Stimulated activated CD4-positive, alpha-beta T cell treated with anti-CD3 and anti-CD28 coated beads, Interleukin-1b, Interleukin-23, amount 100 ng/mL, for 1 hour (primary cell): ENCODE measurements at places on chromosomes 12 and 14.
A peak's percentile ranks its signal among the peaks of the same experiment; 100 is the strongest.

- no peak for DNase-seq
Measured at GRCh38 chr12:83016218-83016835, 329.6 kb downstream of the TMTC2 start.

- peak; percentile 17 for DNase-seq
Measured at GRCh38 chr14:103057372-103058163, at the start of gene CDC42BPB. CDC42BPB (minus strand) TSS chr14:103057549; CDS start chr14:103057173, 376 bp downstream.

GRCh38 chr12:63849641-63850040, 5.1 kb downstream of the SRGAP1 start:
- DNase-seq: no peak

- no peak for DNase-seq
Measured at GRCh38 chr12:102880783-102881182, 36.3 kb downstream of the PAH start.

- no peak for DNase-seq
Measured at GRCh38 chr14:95998656-95999055, 40.5 kb upstream of the C14orf132 start.

DNA sequence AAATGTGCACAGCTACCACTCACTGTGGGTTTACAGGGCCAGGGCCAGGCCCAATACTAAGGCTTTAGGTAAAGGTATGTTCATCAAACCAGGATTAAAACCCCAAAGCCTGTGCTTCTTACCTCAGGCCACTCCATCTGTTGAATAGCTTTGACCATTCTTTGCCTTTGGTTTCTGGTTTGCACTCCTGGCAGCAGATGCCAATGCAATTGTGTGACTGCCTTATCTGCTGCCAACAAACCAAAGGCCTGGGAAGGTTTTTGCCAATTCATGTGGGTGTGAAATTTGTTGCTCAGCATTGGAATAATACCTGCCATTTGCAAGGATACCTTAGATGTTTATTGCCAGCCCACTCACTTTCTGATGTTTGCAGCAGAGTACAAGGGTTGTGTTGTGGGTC, 221.6 kb downstream of the C12orf75 start:
- no peak for DNase-seq

GRCh38 chr12:14952299-14952921, 9.0 kb downstream of the ARHGDIB start:
- DNase-seq: no peak

- DNase-seq: no peak
Measured at GRCh38 chr12:75635606-75636444, 124.4 kb upstream of the KRR1 start.

GRCh38 chr14:59507063-59507751, 22.9 kb downstream of the JKAMP start:
- no peak for DNase-seq

DNA sequence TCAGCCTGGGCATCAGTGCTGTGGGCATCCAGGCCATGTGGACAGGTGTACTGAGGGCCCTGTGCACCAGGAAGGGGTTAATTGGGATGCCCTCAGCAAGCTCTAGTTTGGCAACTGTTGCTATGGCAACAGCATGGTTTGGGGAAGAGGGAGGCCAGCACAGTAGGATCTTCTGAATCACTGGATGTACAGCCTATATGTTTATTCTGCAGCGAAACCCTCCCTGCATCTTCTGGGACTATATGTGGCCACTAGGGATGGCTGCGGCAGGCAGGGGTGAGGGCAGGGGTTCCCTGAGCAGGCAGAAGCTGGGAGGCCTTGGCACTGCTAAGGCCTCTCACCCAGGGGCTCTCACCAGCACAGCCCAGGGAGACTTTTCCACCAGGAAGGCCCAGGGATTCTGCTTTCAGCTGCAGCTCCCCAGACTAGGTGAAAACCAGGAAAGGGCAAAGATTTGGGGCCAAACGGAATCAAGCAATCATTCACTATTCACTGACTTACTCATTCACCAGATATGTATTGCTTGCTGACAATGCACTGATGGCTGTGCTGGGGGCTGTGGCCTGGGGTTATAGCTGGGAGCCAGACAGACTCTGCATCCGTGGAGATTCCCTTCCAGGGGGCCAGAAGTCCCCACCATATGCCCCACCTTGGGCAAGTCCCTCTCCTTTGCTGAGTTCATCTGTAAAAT, 42.8 kb downstream of the IRF2BPL start:
- DNase-seq: no peak

GRCh38 chr14:104865081-104865630, at the start of gene CEP170B:
CEP170B (plus strand) TSS chr14:104865268; CDS start chr14:104868451, 3,183 bp downstream.
- DNase-seq: peak; percentile 26

DNA sequence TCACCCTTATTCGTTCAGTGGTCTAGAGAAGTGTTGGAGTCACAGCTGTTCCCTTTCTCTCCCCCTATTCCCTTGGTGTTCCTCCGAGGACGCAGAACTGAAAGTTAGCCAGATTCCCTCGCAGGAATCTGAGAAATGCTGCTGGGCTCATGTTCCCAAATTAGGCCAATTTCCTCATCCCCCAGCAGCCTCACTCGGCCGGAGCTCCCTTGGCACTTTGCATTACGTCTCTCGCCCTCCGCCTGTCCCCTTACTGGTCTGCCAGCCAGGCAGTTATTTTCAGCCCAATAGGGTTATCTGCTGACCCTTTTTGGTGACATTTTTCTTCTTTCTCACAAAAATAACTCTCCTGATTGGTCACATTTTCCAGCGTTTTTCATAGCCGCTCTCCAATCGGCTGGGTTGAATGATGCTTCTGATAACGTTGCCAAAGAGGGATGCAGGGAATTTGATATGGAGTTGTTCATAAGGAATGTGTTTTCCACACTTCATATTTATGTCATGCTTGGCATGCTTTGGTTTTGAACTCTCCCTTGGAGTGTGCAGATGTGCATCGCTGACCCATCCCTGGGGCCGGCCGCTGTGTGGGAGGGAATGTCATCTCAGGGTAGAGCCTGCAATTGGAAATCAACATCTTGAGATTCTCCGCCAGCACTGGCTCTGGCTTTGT, 9.9 kb downstream of the IFT43 start:
- no peak for DNase-seq

GRCh38 chr14:75824318-75824717, 157.5 kb downstream of the TGFB3 start:
- no peak for DNase-seq

DNA sequence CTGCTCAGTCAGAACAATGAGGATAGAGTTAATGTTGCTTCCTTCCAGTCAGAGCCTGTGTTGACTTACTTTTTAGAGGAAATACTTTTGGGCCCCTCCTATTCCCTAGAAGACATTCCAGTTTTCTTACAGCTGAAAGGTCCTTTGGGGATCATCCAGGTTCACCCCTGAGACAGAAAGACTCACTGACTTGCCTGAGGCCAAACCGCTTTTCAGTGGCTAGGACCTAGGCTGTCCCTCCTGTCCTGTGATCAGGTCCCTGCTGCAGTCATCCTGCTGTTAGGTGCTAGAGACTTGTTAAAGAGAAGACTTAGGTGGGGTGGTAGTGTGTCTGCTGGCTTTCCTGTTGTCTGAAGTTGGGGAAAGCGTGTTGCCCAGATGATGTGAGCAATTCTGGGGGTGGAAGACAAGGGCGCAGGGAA, 39.6 kb downstream of the SUSD6 start:
- DNase-seq: no peak

- peak; percentile 10 for DNase-seq
Measured at GRCh38 chr12:24948420-24948756, 513 bp downstream of the BCAT1 start.

GRCh38 chr14:39175445-39176262, 600 bp downstream of the PNN start:
- DNase-seq: no peak

- DNase-seq: peak; percentile 35
Measured at GRCh38 chr12:52585946-52586345, 12.3 kb upstream of the KRT74 start.

GRCh38 chr14:41280745-41281144, 325.9 kb upstream of the LRFN5 start:
- DNase-seq: no peak

DNA sequence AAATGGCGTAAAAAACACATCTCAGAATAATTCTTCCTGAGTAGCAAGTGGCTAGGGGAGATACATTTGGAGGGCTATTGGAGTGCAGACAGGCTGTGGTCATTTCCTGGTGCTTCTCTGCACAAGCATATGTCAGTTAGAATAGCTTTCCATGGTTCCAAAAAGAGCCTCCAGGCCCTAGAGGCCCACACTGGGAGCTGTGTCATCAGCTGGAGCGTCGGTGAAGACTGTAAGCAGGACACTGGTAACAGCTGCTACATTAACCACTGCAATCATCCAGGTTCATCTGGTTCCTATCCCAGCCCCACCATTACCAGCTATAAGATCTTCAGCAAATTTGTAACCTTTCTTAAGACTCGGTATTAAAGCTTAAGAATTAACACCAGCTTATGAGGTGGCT, 31.7 kb upstream of the APPL2 start:
- no peak for DNase-seq

- no peak for DNase-seq
Measured at GRCh38 chr14:54639611-54640010, 72.7 kb downstream of the SAMD4A start.

GRCh38 chr12:46811185-46811584, 14.6 kb downstream of the SLC38A4 start:
- DNase-seq: no peak

DNA sequence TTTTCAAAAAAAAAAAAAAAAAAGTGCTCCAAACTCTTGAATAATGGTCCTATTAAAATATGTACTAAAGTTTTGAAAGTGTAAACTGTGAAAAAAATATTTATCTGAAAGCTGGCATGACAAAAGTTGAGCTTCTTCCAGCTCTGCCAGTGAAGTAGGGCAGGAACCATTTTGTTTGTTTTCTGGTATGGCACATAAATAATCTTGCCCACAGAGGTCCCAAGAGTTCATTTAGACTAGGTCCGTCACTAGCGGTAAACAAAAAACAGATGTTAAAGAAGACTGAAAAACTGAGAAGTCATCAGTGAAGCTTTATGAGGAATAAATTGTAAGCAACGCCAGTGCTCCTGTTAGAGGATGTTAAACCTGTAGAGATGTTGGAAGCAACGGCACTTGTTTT, 7.0 kb downstream of the ERP27 start:
- DNase-seq: no peak

- no peak for DNase-seq
Measured at GRCh38 chr12:27305673-27306456, 26.8 kb upstream of the BMAL2 start.

DNA sequence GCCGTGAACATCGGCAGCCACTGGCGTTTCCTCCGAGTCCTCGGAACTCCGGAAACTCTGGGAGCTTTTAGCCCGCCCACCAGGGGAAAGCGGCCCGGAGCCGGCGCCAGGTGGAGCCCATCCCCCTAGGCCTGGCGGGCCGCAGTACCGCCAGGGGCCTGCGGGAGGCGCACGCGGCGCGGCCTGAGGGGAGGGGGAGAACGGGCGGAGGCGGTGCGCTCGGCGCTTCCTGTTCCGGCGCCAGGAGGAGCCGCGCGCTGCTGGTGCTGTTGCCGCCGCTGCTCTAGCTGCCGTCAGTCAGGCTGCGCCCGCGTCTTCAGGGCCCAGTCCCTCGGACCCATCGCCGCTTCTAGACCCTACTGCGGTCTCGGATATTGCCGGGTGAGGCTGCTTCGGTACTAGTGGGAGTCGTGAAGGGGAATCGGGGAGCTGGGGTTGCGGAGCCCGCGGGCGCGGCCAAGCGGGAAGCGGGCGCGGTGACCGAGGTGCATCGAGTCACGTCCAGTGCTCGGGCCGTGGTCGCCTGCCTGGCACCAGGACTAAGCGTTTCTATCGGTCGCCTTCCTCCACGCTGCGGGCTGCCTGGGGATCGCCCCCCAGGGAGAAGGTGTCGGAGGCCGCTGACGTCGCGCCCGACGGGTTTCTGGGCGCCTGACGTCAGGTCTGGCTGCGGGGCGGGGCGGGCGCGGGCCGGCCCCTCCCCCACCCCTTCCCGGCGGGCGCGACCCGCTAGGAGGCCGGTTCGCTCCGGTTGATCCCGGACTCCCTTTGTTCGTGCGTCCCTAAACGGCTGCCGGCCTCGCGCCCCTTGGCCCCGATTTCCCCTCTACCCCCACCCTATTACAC, at the start of gene MAPK1IP1L:
Gene MAPK1IP1L (plus strand): TSS at position 225 of the 846 bp plus-strand sequence. CDS start 10,037 bp downstream, outside the sequence.
- DNase-seq: peak; percentile 79

DNA sequence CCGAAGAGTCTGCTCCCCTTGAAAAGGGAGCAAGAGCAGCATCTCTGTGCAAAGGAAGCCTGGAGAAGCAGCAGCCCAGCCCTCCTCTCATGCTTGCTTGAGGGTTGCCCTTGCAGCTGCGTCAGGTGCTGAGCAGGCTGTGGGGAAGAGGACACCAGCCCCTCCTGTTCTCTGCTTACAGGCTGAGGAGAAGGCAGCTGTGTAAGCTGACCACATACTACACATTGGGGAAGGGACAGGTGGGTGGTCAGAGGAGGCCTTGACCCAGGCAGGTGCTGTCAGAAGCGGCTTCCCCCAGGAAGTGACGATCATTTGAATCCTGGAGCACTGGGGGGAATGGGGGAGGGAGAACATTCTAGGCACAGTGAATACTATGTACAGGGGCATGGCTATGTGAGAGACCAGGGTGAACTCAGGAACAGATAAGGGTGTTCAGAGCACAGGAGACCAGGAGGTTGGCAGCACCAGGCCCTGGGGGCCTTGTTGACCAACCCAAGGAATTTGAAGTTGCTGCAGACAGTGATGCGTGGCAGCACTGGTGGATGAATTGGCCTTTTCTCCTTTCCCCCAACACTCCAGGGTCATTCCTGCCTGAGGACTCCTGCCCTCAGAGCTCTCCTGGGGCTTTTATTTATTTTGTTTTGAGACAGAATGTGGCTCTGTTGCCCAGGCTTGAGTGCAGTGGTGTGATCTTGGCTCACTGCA, 2.7 kb upstream of the KLC1 start:
- DNase-seq: no peak

DNA sequence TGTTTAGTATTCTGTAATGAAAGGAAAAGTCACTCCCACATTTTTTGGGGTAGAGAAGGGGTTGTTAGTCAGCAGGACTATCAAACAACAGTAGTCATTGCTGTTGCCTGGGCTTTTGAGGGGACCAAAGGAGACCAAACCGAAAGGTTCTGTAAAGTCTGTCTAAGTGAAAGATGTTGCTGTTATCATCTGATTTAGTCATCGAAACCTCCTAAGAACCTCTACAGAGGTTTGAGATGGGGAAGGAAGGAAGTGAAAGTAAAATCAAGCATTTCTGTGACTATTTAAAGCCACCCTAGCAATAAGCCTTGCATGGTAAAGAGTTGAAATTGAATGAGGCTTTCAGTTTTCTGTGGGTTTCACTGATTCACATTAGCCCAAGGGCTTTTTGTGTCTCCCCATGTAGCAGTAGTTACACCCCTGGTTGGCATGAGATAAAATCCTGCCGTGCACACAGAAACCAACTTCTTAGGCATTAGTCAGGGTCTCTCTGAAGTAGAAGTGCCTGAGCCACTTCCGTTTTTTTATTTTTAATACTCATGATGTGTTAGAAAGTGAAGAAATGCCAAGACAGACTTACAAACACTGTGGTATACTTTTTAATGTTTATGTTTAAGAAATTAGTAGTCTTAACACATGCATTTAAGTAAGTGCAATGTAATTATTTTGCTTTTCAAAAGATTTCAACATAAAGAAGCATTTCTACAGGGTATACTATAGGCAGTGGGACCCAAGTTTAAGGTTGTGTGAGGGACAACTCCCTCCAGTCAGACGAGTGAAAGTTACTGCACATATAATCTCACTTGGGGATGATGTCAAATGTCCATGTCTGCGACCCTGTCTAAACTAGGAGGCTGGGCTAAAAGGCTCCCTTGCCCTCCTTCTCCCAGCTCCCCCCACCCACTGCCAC, 50.4 kb downstream of the DYRK2 start:
- DNase-seq: peak; percentile 18
